Foreskin melanocyte (primary cell): ENCODE measurements at places on chromosomes 6 and 20.
A peak's percentile ranks its signal among the peaks of the same experiment; 100 is the strongest.

DNA sequence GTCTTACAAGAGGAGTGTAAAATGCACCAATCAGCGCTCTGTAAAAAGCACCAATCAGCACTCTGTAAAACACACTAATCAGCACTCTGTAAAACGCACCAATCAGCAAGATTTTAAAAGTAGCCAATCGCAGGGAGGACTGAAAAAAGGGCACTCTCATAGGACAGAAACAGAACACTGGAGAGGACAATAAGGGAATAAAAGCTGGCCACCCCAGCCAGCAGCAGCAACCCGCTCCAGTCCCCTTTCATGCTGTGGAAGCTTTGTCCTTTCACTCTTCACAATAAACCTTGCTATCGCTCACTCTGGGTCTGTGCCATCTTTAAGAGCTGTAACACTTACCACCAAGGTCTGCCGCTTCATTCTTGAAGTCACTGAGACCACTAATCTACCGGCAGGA lies 1.7 kb upstream of the AIG1 start:
- no peak for DNase-seq

- DNase-seq = no peak
These were observed 654.2 kb downstream of the TENT5A start for GRCh38 chr6:81098109-81098814.

DNA sequence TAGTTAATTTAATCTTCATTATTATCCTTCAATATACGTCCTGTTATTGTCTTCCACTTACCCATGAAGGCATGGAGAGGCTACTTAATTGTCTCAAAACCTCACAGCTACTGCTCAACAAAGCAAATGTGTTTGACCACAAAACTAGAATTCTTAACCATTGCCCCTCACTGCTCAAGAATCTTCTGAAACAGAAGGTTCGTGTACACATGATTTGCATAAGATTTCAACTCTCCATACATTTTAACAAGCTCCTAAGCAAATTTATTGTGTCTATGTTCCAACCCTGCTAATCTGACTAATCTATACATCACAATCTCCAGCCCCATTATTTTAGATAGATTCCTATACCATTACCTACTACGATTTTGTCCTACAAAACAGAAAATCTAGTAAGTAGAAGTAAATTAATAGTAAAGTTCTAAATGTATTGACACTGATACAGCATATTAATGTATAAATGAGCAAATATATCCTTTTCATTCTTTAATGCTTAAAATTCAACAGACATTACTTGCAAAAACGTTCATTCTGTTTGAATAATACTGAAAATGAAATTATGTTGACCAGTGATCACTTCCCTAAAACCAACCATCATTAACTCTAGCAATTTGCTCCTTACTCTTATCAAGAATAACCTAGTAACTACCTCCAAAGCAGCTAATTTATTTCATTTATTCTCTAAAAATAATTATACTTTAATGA lies 89.7 kb upstream of the RNF217 start:
- no peak for DNase-seq

GRCh38 chr6:138219398-138219797 lies 1.1 kb upstream of the PBOV1 start:
- no peak for DNase-seq

DNA sequence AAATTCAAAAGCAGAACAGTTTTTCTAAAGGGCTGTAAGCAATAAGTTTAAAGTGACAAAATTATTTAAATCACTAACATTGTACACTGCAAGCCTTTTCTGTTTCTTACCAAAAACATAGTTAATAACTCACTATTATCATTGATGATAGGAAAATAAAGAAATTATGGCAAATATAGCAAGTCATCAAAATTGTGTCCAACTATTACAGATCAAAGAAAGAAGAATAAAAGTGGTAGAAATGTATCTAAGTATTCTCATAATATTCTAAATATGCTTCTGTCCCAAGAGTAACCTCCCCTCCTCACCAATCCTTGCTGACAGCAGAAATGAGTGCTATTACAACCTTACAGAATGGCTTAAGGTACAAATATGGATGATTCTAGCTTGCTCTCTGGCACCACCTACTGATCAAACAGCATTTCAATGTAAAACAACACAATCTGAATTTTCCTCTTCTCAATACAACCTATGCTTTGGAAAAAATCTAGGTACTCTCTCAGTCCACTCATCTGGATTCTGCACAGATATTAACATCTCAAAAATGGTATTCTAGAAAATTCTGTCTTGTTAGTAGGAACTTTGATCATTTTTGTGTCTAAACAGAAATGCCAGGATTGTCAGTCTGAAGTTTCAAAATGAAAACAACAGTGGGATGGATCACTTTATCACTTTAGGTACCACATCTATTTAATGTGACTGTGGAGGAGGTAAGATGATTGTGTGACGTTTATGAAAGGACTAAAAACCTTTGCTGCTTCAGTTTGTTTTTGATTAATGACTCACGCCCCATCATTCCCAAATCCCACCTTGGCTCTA lies 40.9 kb downstream of the ZFP64 start:
- DNase-seq = peak; percentile 20

GRCh38 chr20:24017458-24017755 lies 28.8 kb upstream of the GGTLC1 start:
- peak; percentile 50 for DNase-seq

DNA sequence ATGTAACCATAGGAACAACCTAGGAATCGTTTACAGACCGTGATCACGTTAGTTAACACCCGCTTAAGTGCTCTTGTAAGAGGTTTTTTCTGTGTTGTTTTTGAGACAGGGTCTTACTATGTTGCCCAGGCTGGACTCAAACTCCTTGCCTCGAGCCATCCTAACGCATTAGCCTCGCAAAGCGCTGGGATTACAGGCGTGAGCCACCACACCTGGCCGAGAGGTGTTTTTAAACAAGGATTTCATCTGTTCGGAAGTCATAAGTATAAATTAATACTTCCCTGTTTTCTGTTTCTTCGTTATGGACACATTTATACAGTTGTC lies 727 bp downstream of the MRS2 start:
- no peak for DNase-seq

- DNase-seq = no peak
These were observed 7.9 kb downstream of the NUDT3 start for GRCh38 chr6:34384321-34385153.

- DNase-seq = no peak
These were observed 2.0 kb upstream of the TPBG start for GRCh38 chr6:82361631-82362030.

- DNase-seq = no peak
These were observed 274.5 kb upstream of the NRSN1 start for GRCh38 chr6:23851522-23851921.

DNA sequence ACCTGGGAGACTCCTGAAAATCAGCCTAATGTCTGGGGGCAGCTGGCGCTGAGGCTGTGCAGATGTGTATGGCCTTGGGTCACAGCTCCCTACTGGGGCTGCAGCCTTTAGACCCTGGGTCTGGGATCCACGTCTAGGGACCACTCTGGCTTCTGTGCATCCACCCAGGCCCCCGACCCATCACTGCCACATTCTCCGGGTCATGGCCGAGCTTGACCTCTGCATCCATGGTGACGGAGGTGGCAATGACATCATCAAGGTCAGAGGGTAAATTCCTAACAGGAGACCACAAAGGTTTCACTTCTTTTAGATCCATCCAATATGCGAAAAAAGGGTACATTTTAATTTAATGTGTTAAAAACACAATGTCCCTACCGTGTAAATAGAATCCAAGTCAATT lies 14.5 kb upstream of the PCMTD2 start:
- no peak for DNase-seq

GRCh38 chr20:52438326-52438963 lies 246.9 kb upstream of the ZFP64 start:
- DNase-seq = no peak

- no peak for DNase-seq
These were observed 785 bp upstream of the THBD start for GRCh38 chr20:23050076-23050838.

DNA sequence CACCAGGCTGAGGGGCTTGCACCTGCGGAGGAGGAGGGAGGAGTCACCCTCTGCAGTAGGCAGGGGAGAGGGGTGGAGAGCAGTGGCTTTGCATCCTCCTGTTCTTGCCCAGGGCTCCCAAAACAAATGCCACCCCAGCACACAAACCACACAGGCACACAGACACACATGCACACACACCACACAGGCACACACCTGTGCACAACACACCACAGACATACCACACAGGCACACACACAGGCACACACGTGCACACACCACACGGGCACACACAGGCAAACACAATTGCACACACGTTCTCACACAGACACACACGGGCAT lies 26.6 kb downstream of the YTHDF1 start:
- no peak for DNase-seq

DNA sequence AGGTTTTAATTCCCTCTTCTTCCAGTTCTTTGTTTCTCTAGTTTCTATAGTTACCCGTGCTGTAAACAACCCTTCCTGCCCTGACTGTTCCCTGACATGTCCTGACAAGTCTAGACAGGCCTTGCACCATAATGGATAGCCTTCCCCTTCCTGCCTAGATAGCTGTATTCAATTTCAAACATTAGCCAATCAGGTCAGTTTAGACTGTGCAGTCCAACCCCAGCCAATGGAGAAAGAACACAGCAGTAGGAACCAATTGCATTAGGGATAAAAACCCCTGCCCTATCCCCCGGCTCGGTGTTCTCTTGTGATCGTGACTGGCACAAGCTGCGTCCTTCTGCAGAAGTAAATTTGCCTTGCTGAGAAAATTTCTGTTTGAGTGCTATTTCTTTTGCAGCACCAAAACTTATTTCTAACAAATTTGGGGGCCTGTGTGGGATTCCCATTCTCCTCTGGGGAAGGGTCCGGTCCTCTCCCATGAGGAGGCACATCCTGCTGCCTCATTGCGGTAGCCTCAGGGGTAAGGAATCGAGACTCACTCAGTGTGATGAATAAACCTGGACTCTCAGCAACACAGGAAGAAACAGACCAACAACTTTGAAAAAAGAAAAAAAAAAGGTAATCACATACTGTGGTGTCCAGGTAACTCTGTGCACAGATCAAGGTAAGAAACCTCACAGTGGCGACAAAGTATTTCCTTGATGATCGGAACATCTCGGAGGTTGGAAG lies 248.7 kb upstream of the ECI2 start:
- DNase-seq = no peak
